Activated CD4-positive, alpha-beta T cell treated with anti-CD3 and anti-CD28 coated beads for 36 hours (primary cell): ENCODE measurements at places on chromosomes 1 and 21. TPM values are rescaled to one million over a fixed set of nuclear protein-coding genes. Genes with fewer than 3 reads are reported as not detected.

Gene NUP210L
- 0.05 TPM for total RNA-seq

Gene CR1L
- not detected for total RNA-seq

Gene LY9
- 10.0 TPM for total RNA-seq

Gene PTPRC
- 458 TPM for total RNA-seq

Gene SPATA21
- total RNA-seq = not detected

Gene OR6K3
- total RNA-seq = not detected

Gene ANKRD35
- total RNA-seq = 0.30 TPM

Gene SUCO
- 23.8 TPM for total RNA-seq

Gene GUCA2B
- total RNA-seq = not detected

Gene MEGF6
- 4.5 TPM for total RNA-seq

Gene OR2T29
- total RNA-seq = not detected

Gene TNFRSF18
- 164 TPM for total RNA-seq

Gene CDC20
- total RNA-seq = 158 TPM

Gene CFHR5
- not detected for total RNA-seq
